Activated CD4-positive, alpha-beta T cell treated with anti-CD3 and anti-CD28 coated beads for 48 hours (primary cell): ENCODE measurements at places on chromosomes 7 and 10.

DNA sequence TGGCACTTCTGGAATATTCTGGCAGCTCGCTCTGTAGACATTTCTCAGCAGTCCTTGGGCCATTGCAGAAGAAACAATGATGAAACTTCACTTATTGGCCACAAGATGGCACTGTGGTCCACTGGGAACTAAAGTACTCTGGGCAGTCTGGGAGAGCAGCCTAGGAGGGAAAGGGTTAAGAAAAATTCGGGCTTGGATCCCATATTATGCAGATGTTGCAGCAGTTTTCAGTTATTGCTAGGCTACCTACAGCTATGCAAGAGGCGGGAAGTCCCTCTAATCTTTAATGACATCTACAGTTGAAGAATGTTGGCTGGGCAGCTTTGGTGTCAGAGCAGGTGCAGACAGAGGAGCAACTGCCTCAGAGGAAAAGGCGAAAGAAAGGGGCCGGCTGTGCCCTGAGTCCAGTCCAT is 201.7 kb upstream of the PRSS58 start:
- DNase-seq, result peak; percentile 26

GRCh38 chr7:30548845-30549244 is 44.2 kb upstream of the GGCT start:
- peak; percentile 48 for DNase-seq

- no peak for DNase-seq
These were observed 559.5 kb upstream of the C7orf33 start for GRCh38 chr7:148031019-148031418.

DNA sequence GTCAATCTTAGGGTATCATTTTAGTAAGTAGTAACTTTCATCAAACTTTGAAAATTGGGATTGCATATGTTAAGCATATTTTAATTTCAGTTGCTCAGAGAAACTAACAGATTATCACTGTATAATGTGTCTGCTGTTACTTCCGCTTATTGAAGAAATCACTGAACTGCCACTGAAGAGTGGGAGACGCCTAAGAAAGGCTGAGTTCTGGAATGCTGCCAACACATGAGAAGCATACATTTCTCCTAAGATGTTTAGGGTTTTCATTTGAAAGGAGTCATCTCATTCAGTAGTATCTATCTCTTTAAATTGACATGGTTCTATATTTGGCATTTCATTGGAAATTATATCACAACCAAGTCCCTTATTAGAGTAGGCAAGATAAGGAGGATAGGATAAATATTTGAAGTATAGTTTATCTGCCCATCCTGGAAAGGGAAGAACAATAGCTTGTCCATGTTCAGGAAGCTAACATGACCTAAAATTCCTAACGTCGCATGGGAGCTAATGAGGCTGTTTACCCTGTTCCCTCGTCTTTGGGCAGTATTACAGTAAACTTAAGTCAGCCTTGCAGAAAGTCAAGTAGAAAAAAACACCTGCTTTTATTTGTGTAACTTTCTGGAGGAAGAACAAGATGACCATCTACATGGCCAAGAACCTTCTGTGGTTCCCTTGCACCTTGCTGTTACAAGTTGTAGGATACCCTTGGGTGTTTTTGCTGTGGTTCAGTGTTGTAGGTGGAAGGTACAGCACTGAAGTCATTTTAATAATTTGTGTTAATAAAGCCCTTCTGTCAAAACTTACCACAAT is 67.3 kb downstream of the NHLRC2 start:
- DNase-seq, result no peak

GRCh38 chr10:25174461-25175230 is at the start of gene GPR158:
GPR158 (plus strand) TSS chr10:25175001; CDS start chr10:25175421, 420 bp downstream.
- DNase-seq, result peak; percentile 72

- no peak for DNase-seq
These were observed at the start of gene ELN for GRCh38 chr7:74027683-74028320. ELN (plus strand) TSS chr7:74028173; CDS start chr7:74028188, 15 bp downstream.

DNA sequence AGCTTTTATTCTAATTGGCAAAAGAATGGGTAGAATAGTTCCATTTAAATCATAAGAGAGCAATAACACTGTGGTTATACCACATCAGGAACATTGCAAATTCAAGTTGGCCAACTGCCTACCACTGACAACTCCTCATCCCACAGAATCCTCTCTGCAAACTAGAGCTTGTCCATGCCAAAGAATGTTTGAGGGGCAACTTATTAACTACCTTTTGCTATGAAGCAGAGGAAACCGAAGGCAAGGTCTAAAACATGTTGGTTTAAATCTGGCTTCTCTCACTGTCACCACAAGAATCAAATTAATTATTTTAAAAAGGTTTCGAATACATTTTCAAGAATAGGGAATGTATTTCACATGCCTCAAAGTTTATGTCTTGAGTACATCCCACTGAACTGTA is 36.0 kb downstream of the RHOBTB1 start:
- DNase-seq, result no peak

- no peak for DNase-seq
These were observed 9.8 kb downstream of the ZNF775 start for GRCh38 chr7:150388709-150389531.

DNA sequence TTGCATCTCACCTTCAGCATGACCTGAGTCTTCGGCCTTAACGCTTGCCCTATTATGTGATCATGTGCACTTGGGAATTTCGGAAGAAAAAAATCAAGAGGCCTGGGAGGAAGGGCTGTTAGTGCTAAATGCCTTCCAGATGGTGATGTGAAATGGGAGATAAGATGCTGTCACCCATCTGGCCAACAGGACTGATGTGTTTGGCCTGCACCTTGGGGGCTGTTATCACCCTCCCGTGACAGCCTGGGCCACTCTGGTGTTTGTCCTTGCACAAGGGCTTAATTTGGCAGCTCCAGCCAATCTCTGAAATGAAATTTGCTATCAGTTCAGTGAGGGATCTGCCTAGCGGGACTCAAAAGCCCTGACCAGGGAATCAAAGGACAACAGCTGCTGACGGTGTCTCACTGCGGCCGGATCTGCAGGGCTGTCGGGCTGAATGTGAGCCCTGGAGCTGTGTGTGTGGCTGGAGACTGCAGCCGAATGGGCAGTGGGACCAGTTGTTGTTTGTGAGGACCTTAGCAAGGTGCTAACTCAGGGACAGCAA is 131.4 kb upstream of the BTBD16 start:
- no peak for DNase-seq

DNA sequence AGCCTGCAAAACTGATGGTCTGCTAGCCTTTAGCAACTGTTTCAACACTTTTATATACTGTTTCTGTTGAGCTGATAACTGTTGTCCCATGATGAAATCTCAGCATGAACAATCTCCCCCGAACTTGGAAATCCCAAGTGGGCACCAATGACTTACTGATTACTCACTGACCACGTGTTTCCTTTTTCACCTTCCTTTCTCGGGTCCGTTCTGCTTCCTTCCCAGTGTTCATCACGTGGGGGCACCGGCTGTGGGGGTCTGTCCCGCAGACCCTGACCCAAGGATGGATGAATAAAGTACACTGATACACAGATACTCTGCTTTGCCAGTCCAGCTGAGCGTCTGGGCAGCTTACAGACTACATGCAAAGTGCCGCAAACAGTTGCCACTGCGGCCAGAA is 39.0 kb upstream of the RASGEF1A start:
- no peak for DNase-seq
